Activated T-helper 2 cell treated with anti-CD3 and anti-CD28 coated beads, Interferon-gamma antibody, Interleukin-2, Interleukin-4, amounts not matched to agents 10 μg/mL and 5 μg/mL and 100 μg/mL, durations not matched to agents 14 hours and 24 hours and 36 hours (primary cell): ENCODE measurements at places on chromosomes 6 and 20.

GRCh38 chr20:50211091-50211490, 20.5 kb downstream of the CEBPB start:
- DNase-seq: no peak

GRCh38 chr6:84554706-84555105, 209.7 kb downstream of the TBX18 start:
- no peak for DNase-seq

DNA sequence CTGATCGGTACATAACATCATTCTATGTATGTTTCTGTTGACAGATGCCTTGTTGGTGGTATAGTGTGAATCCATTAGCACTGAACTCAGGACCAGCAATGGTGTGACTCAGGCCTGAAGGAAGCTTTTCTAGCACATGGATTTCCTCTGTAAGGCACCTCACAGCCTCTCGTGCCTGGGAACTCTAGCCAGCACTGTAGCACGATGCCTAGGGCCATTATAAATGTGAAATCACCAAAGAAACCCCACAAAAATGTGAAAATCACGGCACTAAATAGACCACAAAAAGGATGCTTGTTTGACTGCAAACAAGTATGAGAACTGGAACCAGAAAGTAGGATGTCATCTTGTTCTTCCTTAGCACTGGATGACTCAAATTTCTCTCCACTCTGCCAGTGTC, 63.7 kb upstream of the NKX2-2 start:
- no peak for DNase-seq

DNA sequence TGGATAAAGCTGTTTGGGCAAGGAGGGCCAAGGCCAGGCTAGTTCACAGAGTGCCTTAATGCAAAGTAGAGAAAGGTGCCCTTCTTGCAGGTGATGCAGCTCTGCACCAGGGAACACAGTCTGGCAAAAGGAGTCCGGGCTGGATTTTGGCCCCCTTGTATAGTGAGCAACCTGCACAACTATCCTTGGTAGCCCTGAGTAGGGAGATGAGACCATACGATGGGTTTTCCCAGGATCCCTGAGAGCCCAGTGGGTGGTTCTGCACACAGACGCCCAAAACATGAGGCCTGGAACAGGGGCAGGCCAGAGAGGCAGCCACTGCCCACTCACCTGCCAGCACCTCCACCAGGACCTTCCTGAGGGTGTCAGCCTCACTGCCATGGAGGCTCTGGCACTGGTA, 2.0 kb downstream of the TREM2 start:
- no peak for DNase-seq

DNA sequence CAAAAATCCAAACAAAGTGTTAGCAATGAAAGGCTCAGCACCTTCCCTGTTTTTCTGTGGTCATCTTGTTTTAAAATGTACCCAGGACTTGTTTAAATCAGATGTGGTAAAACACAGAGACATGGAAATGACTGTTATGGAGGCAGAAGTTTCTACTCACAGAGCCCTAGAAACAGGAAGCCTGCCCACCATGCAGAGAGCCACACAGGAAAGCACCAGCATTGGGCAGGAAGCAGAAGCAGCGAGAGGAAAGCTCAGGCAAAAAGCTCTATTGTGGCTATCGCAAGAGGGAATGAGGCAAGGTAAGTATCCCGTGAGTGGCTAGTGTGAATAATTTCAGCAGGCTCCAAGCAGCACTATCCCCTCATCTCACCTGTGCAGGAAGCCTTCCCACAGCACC, 42.8 kb downstream of the GPR6 start:
- DNase-seq: no peak

GRCh38 chr6:99282479-99283062, 66.9 kb downstream of the FAXC start:
- DNase-seq: no peak

GRCh38 chr20:34083137-34083536, 28.9 kb downstream of the EIF2S2 start:
- DNase-seq: no peak

DNA sequence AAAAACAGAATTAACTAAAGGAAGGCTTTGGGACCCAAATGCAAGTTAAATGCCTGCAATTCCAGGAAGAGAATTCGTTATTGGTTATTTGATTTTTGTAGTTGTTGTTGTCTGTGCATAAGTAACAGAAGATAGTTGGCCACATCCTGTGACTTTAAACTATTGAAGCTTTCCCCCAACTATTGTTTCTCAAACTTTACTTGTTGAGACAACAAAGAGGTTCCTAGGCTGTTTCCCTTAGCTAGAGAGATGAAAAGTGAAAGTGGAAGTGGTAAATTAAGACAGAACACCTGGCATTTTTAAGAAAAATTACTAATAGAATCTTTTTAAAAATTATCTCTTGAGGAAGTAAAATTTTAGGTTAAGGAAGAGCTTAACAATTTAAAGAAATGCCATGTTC, 525.2 kb downstream of the PKHD1 start:
- DNase-seq: no peak

GRCh38 chr6:135675862-135676261, 175.6 kb upstream of the PDE7B start:
- peak; percentile 17 for DNase-seq
